A549 treated with RU486 at 1 μM for 4 hours (cell line): ENCODE measurements at places on chromosomes 5 and 9. TPM values are rescaled to one million over a fixed set of nuclear protein-coding genes. Genes with fewer than 3 reads are reported as not detected.

Gene ZNF618
- total RNA-seq: 6.7 to 11.2 TPM (median 9.6 TPM) in 5 replicates

Gene TEK
- 0.03 to 0.12 TPM (median 0.06 TPM) in 5 replicates for total RNA-seq

Gene VDAC1
- 392 to 425 TPM (median 409 TPM) in 5 replicates for total RNA-seq

Gene VLDLR
- 18.6 to 25.6 TPM (median 24.9 TPM) in 5 replicates for total RNA-seq

Gene OTULINL
- total RNA-seq: 4.8 to 6.9 TPM (median 6.2 TPM) in 5 replicates

Gene FRRS1L
- total RNA-seq: 0.14 to 0.49 TPM (median 0.30 TPM) in 5 replicates

Gene NLN
- total RNA-seq: 49.5 to 74.9 TPM (median 63.0 TPM) in 5 replicates

Gene PCDHAC2
- 2.4 to 6.1 TPM (median 2.8 TPM) in 5 replicates for total RNA-seq

Gene SWI5
- 42.4 to 49.6 TPM (median 45.6 TPM) in 5 replicates for total RNA-seq

Gene SPATA31D4
- total RNA-seq: not detected in 5 replicates

Gene SYK
- total RNA-seq: 0.02 to 0.25 TPM (median 0.04 TPM) in 3 of 5 replicates, not detected in the others

Gene CTNND2
- not detected in 5 replicates for total RNA-seq

Gene EPB41L4A
- 1.2 to 1.6 TPM (median 1.6 TPM) in 5 replicates for total RNA-seq

Gene FBXW11
- total RNA-seq: 26.8 to 42.3 TPM (median 38.9 TPM) in 5 replicates

Gene FRMPD1
- 0.03 to 0.05 TPM in 2 of 5 replicates, not detected in the others for total RNA-seq

Gene KIAA0825
- 0.16 to 0.64 TPM (median 0.35 TPM) in 5 replicates for total RNA-seq

Gene NR5A1
- 0.03 to 0.05 TPM in 2 of 5 replicates, not detected in the others for total RNA-seq

Gene TNFSF8
- 0.22 TPM in 1 of 5 replicates, not detected in the others for total RNA-seq

Gene STRBP
- total RNA-seq: 11.4 to 16.1 TPM (median 14.4 TPM) in 5 replicates

Gene CYSRT1
- total RNA-seq: 2.7 to 4.3 TPM (median 4.1 TPM) in 5 replicates

Gene OLFM1
- 8.9 to 10.1 TPM (median 9.9 TPM) in 5 replicates for total RNA-seq

Gene MEF2C
- total RNA-seq: 0.01 to 0.07 TPM (median 0.02 TPM) in 3 of 5 replicates, not detected in the others

Gene WDR31
- 0.88 to 1.3 TPM (median 1.2 TPM) in 5 replicates for total RNA-seq

Gene GALNT12
- 3.1 to 5.1 TPM (median 4.7 TPM) in 5 replicates for total RNA-seq

Gene ACTBL2
- total RNA-seq: 0.06 to 0.07 TPM in 2 of 5 replicates, not detected in the others

Gene BTNL8
- total RNA-seq: not detected in 5 replicates

Gene IRX1
- not detected in 5 replicates for total RNA-seq

Gene FBXL7
- 1.0 to 1.8 TPM (median 1.3 TPM) in 5 replicates for total RNA-seq

Gene ARHGEF37
- total RNA-seq: 0.65 to 0.84 TPM (median 0.83 TPM) in 5 replicates

Gene SLCO6A1
- total RNA-seq: not detected in 5 replicates

Gene CCDC171
- total RNA-seq: 0.15 to 0.51 TPM (median 0.44 TPM) in 5 replicates

Gene TERT
- total RNA-seq: 1.2 to 3.2 TPM (median 2.6 TPM) in 5 replicates

Gene SLC6A19
- total RNA-seq: 0.04 TPM in 1 of 5 replicates, not detected in the others

Gene RETREG1
- total RNA-seq: 1.4 to 2.7 TPM (median 2.1 TPM) in 5 replicates

Gene TXNDC8
- not detected in 5 replicates for total RNA-seq

Gene NKD2
- 8.7 to 14.0 TPM (median 12.2 TPM) in 5 replicates for total RNA-seq

Gene CATSPER3
- total RNA-seq: 0.19 to 0.67 TPM (median 0.46 TPM) in 5 replicates
